Dermis microvascular lymphatic vessel endothelial cell (primary cell): ENCODE measurements at places on chromosomes 16 and 17.

GRCh38 chr16:89534252-89534756, 26.1 kb downstream of the SPG7 start:
- no peak for DNase-seq

DNA sequence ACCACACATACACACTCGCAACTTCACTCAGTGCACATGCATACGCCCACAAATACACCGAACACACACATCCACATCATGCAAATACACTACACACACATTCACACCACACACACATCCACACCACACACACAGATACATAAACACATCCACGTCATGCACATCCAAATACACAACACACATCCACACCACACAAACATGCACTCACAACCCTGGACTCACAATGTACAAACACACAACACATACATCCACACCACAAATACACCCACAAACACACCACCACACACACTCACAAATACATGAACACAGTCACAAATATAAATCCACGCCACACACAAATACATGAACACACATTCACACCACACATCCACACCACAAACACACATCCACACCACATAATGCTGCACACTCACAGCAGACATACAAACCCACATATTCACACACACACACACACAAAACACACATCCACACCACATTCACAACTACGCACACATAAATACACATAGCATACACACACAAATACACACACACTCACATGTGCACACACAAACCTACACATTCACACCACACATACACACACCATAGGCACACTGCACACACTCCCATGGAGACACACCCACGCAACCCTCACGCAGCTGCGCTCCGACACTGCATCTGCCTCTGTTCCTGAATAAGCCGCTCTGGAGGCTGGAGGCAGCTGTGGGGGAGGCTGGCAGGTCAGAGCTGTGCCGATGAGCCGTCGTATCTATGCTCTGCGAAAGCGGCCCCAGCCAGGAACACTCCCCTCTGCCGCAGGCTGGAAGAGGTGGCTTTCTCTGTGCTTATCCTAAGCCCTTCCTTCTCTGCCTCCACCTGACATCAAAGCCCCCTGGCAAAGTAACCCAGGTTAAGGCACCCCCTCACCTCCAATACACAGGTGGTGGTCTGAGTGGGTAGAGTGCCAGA, 141.8 kb downstream of the GRIN2A start:
- no peak for DNase-seq

DNA sequence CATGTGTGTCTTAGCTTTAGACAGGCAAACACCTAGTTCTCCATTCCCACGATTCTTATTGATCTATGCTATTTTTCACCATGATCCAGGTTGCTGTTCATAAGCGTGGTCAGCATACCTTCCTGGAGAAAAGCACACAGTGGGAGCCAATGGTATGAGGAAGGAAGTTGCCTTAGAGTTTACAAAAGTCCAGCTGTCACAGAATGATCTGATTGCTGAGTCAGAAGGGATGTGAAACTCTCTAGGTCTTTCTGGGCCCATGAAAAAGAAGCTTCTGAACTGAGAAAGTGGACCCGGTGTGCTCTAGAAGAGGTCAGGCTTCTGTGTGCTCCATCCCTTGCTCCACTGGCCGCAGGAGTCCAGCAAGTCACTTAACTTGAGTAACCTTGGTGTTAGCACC, 71.0 kb upstream of the CCL1 start:
- DNase-seq, result no peak

- DNase-seq, result no peak
These were observed 631 bp downstream of the KREMEN2 start for GRCh38 chr16:2964475-2965336.

DNA sequence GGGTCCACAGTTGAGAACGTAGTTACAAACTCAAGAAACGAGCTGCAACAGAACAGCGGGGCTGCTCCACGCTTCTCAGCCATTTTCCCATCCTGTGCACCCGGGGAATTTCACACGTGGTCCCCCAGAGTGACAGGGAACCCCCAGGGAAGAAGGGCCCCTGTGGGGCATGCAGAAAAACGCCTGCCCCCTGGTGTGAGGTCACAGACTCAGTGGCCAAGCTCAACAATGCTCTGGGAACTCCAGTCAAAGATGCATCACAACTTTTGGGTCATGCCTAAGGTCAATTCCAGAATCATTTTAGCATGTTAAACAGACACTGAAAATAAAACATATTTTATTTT, 115.4 kb downstream of the ZNF778 start:
- no peak for DNase-seq

- DNase-seq, result no peak
These were observed 1.2 kb downstream of the MMP2 start for GRCh38 chr16:55480228-55480655.

DNA sequence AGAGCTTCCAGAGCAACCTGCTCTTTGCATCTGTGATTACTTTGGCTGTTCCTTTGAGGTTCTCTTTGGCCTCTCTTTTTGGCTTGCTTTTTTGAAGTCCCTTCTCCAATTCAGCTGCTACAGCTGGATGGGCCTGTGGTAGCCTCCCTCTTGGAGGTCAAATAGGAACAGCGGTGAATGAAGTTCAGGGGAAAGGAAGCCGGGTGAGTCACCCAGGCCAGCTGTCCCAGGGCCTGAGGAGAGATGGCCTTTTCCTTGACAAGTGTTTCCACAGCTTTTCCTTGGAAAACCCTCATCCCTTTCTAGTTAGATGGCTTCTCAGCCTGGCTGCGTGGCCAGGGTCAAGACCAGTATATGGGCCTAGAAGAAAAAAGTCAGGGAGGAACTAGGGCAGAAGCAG, 103.1 kb downstream of the STX8 start:
- no peak for DNase-seq

DNA sequence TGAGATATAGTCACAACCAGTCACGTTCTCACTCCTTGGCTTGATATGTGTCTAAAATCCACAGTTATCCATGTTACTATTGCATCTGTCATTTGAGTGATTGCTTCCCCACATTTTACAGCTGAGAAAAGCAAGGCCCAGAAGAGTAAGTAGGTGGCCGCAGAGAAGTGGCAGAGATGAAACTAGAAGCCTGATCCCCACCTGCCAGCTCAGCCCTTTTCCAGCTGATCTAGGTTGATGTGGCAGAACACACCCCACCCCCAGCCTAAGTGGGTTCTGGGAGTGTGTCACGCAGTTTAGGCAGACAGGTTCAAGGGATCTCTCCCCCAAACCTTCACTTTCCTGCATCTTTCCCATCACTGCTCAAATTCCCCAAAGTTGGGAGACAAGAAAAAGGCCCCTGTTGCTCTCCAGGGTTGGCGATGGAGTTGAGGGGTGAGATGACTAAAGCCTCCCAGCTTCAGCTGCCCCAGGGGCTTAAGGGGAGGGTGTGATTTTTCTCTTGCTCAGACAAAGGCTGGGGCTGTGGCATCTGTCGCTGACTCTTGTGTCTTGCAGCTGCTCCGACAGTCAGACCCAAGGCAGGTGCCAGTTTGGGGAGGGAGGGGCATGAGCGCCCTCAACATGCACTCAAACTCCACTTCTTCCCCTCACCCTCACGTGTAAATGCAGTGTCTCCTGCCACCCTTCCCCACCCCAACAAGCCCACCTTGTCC, 48.9 kb upstream of the LHX1 start:
- no peak for DNase-seq
